ENCODE measurements at places on chromosomes 16 and 17.

GRCh38 chr16:64715624-64716023 lies 406.2 kb downstream of the CDH11 start:
- no peaks in the 10 kb centered on the region for H3K36me3 ChIP-seq
- H3K4me1 ChIP-seq, result no peaks in the 10 kb centered on the region
- no peak for DNase-seq
- no peaks in the 10 kb centered on the region for H3K27me3 ChIP-seq

DNA sequence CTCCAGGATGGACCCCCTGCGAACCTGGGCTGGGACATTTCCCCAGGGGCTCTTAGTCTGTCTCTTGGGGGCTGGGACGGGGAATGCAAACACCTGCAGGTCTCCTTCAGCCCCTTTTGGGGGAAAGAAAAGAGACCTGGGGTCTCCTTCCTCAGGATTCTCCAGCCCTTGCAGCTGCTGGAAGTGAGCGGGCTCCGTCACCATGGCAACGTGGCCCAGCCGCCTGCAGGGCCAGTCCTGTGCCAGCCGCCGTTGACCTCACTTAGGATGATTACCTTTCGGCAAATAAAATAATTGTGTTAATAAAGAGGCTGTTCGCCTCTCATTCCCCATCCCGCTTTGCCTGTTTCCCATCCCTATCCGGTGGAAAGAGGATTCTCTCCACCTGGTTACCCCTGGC lies 25.7 kb downstream of the MRM1 start:
- no peak for DNase-seq
- H3K36me3 ChIP-seq, result no peaks in the 10 kb centered on the region
- no peaks in the 10 kb centered on the region for H3K4me1 ChIP-seq

DNA sequence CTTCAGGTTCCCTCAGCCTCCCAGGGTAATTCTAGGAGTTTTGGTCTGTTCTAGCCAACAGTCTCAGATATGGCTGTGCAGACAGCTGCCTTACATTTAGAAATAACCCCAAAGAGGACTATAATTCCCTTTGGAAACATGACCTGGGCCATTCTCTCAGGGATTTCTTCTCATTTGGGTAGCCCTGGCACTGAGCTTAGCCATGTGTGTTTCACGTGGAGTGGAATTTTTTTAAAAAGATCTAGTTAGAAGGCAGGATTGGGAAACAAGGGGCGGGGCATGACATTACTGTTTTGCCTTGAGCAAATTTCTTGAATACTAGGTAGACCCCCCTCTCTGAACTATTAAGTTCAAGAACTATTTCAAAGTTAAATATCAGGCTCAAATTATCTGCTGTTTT lies 29.6 kb upstream of the MRC2 start:
- H3K4me3 ChIP-seq, result no peak overlapping the region
- peaks cover 7% of the 10 kb centered on the region for H3K36me3 ChIP-seq
- H3K27ac ChIP-seq, result no peak overlapping the region
- no peaks in the 10 kb centered on the region for H3K4me1 ChIP-seq
- DNase-seq, result no peak
- no peaks in the 10 kb centered on the region for H3K27me3 ChIP-seq

DNA sequence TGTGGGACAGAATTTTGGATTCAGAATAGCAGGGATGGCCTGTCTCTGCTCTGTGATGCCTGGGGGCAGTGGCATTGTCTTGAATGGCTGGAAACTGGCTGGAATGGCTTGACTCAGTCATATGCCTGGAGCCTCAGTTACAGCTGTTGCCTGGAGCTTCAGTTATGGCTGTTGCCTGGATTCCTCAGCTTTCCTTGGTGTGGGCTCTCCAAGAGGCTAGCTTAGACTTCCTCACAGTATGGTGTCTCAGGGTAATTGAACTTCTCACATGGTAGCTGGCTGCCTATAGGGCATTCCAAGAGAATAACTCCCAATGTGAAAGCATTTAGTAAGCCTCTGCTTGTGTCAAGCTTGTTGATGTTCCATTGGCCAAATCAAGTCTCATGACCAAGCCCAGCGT lies 21.1 kb downstream of the KRT23 start:
- no peak overlapping the region for H3K4me3 ChIP-seq
- DNase-seq, result no peak
- H3K27ac ChIP-seq, result no peak overlapping the region

DNA sequence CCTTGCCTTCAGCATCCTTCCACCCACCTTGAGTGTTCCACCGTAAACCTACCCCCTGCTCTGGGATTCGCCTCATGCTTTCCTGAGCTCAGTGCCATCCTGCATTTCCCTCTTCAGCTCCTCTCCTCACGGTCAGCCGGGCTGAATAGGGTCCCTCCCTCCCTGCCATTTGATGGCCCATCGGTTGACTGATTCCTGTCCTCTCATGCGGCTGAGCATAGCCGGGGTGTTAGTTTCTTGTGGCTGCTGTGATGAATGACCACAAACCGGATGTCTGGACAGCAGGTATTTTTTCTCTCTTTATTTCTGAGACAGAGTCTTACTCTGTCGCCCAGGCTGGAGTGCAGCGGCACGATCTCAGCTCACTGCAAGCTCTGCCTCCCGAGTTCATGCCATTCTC lies 44.1 kb upstream of the MGAT5B start:
- H3K27ac ChIP-seq, result no peak overlapping the region
- H3K4me3 ChIP-seq, result no peak overlapping the region
- DNase-seq, result no peak
- no peaks in the 10 kb centered on the region for H3K36me3 ChIP-seq

GRCh38 chr17:28348979-28349378 lies 8.3 kb downstream of the POLDIP2 start:
- no peak for DNase-seq
- no peaks in the 10 kb centered on the region for H3K27me3 ChIP-seq
- no peak overlapping the region for H3K4me3 ChIP-seq
- peaks cover 24% of the 10 kb centered on the region for H3K36me3 ChIP-seq
- no peak overlapping the region for H3K27ac ChIP-seq

- H3K36me3 ChIP-seq, result no peaks in the 10 kb centered on the region
- H3K4me1 ChIP-seq, result no peaks in the 10 kb centered on the region
- no peaks in the 10 kb centered on the region for H3K27me3 ChIP-seq
- H3K4me3 ChIP-seq, result no peak overlapping the region
These were observed 419.0 kb upstream of the ASIC2 start for GRCh38 chr17:33712120-33712519.

DNA sequence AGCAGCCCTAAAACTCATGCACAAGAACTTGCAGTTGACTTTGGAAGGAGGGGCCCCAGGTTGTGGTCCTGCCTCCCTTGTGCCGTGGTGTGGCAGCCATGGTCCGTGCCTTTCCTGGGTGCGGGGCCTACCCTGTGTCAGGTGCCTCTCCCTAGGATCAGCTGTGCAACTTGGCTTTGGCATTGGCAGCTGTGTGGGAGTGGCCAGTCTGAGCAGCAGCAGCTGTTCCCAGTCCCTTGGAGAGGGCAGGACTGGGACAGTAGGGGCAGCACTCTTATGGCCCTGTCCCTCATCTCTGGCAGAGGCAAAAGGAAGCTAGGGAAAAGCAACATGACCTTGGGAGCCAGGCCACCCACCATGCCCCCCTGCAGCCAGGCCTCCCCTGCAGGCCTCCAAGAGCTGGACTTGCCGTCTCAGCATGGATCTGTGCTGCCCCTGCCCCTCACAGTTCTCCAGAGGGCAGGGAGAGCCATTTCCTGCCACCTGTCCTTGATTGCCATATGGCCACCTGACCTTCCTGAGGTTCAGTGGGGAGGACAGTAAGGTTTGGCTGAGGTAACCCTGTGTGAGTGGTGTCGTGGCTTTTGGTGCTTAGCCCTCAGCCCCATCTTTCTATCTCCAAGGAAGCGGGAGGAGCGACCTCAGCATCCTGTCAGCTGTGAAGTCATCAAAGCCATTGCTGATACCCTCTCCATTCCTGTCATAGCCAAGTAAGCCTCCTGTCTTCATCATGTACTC lies 15.5 kb upstream of the NFATC3 start:
- H3K27ac ChIP-seq, result peak overlapping the region; percentile 42
- H3K4me3 ChIP-seq, result no peak overlapping the region
- peaks cover 30% of the 10 kb centered on the region for H3K4me1 ChIP-seq
- no peaks in the 10 kb centered on the region for H3K27me3 ChIP-seq
- DNase-seq, result no peak
- peaks cover 21% of the 10 kb centered on the region for H3K36me3 ChIP-seq

Measured in GM12878 (cell line).